ENCODE measurements at places on chromosomes 2 and 18. TPM values are rescaled to one million over a fixed set of nuclear protein-coding genes. Genes with fewer than 3 reads are reported as not detected.

DNA sequence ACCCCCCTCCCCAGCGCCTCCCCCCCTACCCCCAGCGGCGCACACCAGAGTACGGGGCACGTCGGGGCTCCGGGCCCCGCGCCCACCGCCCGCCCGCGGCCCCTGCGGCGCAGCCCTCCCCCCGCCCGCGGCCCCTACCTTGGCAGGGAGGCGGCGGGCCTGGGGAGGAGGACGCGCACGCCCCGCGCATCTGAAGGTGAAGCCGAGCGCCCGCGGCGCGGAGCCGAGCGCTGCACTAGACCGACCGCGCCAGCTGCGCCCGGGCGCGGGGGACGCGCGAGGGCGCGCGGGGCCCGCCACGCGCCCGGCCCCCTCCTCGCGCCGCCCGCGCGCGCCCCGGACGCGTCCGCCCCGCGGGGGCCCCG, at the start of gene ZNF516:
ZNF516 (minus strand) TSS at position 237 of the 365 bp plus-strand sequence. CDS start 52,188 bp downstream, outside the sequence.
- peak within 1 kb of the TSS; percentile 97 for H3K4me3 ChIP-seq
- peaks cover 72% of the 10 kb centered on the region for H3K27me3 ChIP-seq
- H3K27ac ChIP-seq, result peak within 1 kb of the TSS; percentile 67
- H3K36me3 ChIP-seq, result peaks cover 6% of the 10 kb centered on the region

Gene BMP10
- total RNA-seq, result not detected

DNA sequence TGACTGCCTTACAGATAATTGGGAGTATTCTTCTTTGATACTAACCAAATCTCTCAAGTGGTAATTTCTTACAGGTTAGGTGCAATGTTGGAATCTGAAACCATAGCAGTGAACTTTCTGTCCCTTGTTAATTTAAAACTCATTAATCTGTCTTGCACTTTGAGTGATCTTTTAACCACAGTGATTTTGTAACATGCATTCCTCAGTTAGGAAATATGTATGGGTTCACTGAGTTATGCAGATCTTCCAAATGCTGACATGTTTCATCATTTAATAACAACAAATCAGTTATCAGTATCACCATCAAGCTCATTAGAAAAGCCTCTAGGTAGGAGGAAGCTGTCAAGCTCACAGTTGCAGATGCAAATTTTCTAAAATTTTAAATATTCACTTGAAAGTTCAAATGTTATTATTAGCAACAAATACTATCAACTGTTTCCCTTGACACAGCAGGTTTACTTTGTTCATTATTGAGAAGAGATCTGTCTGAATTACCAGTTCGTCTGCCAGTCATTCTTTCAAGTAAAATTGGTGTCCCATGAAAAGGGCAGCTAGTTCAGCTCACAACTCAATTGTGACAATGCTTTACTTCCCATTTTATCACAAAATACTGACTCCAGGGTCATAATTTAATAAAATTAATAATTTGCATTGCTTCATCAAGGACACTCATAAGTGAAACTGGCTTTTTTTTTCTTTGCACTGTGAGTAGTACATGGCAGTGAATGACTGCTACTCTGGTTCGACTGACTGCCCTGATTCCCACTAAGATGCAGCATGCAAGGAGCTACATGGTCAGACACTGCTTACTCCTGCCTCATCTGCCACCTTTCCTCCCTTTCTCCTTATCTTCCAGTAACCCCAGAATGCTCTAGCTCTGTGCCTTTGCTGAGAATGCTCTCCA, 31.6 kb downstream of the SUCLG1 start:
- H3K4me1 ChIP-seq, result no peaks in the 10 kb centered on the region
- no peak for DNase-seq
- H3K27me3 ChIP-seq, result no peaks in the 10 kb centered on the region
- H3K27ac ChIP-seq, result no peak overlapping the region

DNA sequence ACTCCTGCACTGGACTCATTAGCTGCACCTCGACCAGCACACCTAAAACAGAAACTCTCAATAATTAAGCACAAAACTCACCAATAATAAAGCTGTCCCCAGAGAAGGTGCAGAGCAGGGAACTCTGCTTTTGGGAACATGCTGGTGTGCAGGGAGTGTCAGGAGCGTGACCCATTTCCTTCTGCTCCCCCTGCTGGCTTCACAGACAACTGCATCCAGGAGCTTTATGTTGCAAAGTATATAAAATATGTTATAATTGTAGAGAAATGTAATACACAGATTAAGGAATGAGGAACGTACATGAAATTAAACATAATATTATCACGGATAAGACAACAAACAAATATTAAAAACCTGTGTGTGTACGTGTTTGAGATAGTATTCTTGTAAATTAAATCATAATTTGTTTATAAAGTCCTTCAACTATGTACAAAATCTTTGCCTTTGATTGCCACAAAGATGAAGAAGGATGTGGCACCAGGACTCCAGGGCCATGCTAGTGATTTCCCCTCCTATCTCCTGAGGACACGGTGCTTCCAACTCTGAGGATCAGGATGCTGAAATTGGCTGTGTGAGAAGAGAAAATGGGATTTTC, 68.6 kb upstream of the MAL start:
- no peaks in the 10 kb centered on the region for H3K36me3 ChIP-seq
- peaks cover 45% of the 10 kb centered on the region for H3K27me3 ChIP-seq
- peak; percentile 80 for DNase-seq
- no peaks in the 10 kb centered on the region for H3K4me1 ChIP-seq
- H3K4me3 ChIP-seq, result no peak overlapping the region
- no peak overlapping the region for H3K27ac ChIP-seq

Gene SCN3A
- total RNA-seq, result not detected

DNA sequence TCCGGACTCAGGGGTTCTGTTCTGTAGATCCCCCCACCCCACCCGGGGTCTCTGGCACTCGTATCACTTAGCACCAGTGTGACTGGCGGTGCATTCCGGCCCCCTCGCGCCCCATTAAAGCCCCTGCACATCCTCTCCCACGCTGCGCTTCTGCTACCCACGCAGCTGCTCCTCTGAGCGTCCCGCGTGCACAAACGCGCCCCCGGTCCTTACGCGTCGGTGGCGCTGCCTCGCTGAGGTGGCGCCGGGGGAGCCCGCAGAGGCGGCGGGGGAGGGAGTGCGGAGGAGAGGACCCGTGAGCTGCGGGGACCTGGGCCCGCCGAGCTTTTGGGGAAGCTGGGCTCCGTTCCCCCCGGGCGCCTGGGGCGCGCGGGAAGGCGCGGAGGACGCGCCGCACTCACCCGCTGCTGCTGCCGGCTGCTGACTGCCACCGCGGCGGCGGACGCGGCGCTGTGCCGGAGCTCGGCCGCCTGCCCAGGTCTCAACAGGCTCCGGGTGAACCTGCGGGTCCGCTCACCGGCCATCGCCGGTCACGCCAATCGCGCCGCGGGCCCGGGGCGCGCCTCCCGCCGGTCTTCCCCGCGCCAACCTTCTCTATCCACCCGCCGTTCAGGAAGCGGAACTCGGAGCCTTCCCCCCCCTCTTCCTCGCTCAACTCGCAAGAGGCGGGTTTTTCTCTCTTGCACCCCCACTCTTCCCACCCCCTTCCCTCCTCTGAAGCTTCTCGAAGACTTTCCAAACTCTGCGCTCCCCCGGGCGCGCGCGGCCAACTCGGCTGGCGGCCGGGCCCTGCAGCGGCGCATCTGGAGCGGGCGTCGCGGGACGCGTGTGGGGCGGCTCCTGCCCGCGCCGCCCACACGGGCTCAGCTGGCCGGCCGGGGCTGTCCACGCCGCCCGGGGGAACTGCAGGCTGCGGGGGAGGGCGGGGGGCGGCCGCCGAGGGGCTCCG, at the start of gene DOCK10:
DOCK10 (minus strand) TSS at position 618 of the 949 bp plus-strand sequence; CDS start at position 524, 94 bp downstream.
- H3K4me1 ChIP-seq, result peaks cover 49% of the 10 kb centered on the region
- peak; percentile 87 for DNase-seq
- H3K4me3 ChIP-seq, result peak within 1 kb of the TSS; percentile 94
